T-helper 2 cell treated with Interferon-gamma antibody and Interleukin-4, amounts not matched to agents 5 μg/mL and 100 μg/mL, for 36 hours (primary cell): ENCODE measurements at places on chromosomes 1 and 21.
A peak's percentile ranks its signal among the peaks of the same experiment; 100 is the strongest.

GRCh38 chr1:41708332-41708731 is 210.4 kb downstream of the HIVEP3 start:
- H3K27me3 ChIP-seq = no peaks in the 10 kb centered on the region
- H3K27ac ChIP-seq = no peak overlapping the region
- DNase-seq = no peak
- H3K4me3 ChIP-seq = no peak overlapping the region
- H3K36me3 ChIP-seq = no peaks in the 10 kb centered on the region
- peaks cover 19% of the 10 kb centered on the region for H3K4me1 ChIP-seq

DNA sequence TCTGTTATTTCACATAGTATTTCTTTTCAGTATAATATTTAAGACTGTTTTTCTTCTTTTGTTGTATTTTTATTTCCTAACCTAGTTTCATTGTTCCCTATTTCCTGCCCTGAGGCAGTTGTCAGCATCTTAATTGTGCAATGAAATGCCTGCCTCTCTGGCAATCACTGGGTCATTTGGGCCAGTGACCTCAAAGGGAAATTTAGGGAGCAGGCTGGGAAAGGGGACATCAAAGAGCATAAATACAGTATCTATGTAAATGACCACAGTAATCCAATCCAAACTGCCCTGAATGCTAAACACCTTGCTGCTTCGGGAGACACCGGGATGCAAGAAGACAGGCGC is 147.8 kb downstream of the TLR5 start:
- H3K27ac ChIP-seq = no peak overlapping the region
- no peaks in the 10 kb centered on the region for H3K4me1 ChIP-seq
- H3K36me3 ChIP-seq = no peaks in the 10 kb centered on the region
- DNase-seq = no peak
- no peaks in the 10 kb centered on the region for H3K27me3 ChIP-seq
- no peak overlapping the region for H3K4me3 ChIP-seq

DNA sequence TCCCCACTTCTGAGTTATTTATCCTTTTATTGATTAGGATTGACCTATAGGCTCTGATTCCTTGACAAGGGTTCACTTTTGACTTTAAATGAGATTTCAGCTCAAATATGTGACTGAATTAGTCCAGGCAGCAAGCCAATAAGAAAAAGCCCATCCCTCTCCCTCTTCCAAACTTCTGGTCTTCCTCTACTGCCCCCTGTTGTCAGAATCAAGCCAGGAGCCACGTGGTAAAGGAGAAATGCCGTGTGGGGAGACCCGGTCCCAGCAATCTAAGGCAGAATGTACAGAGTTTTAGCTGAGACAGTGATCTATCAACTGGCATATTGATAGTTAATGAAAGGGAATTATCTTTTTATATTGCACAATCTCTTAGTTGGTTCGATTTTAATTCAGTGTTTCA is 5.2 kb downstream of the ADAMTS5 start:
- no peak overlapping the region for H3K27ac ChIP-seq
- no peaks in the 10 kb centered on the region for H3K36me3 ChIP-seq
- peaks cover 24% of the 10 kb centered on the region for H3K27me3 ChIP-seq
- H3K4me3 ChIP-seq = no peak overlapping the region
- no peak for DNase-seq

DNA sequence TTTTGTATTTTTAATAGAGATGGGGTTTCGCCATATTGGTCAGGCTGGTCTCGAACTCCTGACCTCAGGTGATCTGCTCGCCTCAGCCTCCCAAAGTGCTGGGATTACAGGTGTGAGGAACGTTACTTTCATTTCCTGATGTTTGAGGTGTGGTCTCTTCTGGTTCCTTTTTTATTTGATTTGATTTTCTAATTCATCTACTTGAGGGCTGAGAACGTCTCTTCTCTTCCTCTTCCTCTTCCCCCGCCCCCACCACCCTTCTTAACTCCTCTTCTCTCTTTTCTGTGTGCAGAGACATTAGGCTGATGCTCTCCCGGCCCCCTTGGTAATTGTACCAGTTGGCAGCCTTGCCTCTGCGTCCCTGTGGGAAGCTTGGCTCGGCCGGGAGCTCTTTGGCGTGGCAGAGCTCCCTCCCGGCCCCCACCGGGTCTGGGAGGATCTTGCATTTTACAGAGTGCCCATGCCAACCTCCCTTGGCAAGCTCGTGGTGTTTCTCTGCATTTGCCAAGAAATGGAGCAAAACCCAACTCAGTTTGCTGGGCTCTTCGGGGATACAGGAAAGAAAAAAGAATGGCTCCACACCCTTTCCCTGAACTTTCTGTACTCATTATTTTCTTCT is 19.9 kb downstream of the CRYAA start:
- H3K4me1 ChIP-seq = no peaks in the 10 kb centered on the region
- no peak overlapping the region for H3K27ac ChIP-seq
- H3K36me3 ChIP-seq = no peaks in the 10 kb centered on the region
- no peaks in the 10 kb centered on the region for H3K27me3 ChIP-seq

DNA sequence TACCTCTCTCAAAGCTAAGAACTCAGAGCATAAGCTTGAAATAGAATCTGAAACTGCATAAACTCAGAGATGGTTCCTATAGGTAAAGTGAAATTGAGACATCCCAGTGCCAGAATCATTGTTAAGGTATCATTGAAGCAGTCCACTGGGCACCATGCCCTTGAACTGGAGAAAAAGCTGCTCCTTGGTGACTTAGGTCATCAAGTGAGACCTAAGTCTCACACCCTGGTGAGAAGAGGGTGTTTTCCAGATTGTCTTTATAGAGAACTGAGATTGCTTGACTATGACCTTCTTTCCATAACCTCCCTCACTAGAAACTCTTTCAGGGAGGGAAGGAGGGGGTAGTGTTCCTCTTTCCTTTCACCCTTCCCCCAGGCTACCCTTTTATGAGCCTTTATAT is 9.4 kb upstream of the ATP6V1G3 start:
- H3K36me3 ChIP-seq = peaks cover 6% of the 10 kb centered on the region
- no peak overlapping the region for H3K4me3 ChIP-seq
- DNase-seq = no peak

GRCh38 chr1:223031733-223032601 is 111.1 kb downstream of the TLR5 start:
- no peaks in the 10 kb centered on the region for H3K27me3 ChIP-seq
- H3K4me3 ChIP-seq = no peak overlapping the region
- no peaks in the 10 kb centered on the region for H3K4me1 ChIP-seq
- H3K27ac ChIP-seq = no peak overlapping the region
- DNase-seq = no peak
- no peaks in the 10 kb centered on the region for H3K36me3 ChIP-seq

DNA sequence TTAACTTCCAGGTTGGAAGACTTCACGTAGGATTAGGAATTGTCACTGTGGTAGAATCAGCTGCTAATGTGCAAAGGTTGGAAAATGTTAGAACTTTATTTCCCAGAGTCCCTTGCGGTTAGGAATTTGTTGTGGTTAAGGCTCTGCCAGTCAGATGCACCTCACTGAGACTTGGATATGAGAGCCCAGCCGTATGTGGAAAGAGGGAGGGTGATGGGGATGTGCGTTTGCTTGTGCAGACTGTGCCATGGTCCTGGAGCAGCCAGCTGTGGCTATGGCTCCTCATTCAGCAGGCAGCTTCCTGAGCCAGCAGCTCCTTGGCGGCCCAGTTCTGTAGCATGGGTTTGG is 12.5 kb downstream of the S100A10 start:
- H3K4me1 ChIP-seq = peaks cover 46% of the 10 kb centered on the region
- H3K4me3 ChIP-seq = no peak overlapping the region
- peaks cover 11% of the 10 kb centered on the region for H3K27me3 ChIP-seq
- peaks cover 62% of the 10 kb centered on the region for H3K36me3 ChIP-seq
- H3K27ac ChIP-seq = no peak overlapping the region
- DNase-seq = no peak

GRCh38 chr1:59061876-59062275 is 235.0 kb upstream of the FGGY start:
- H3K4me1 ChIP-seq = peaks cover 34% of the 10 kb centered on the region
- no peak overlapping the region for H3K27ac ChIP-seq
- peaks cover 4% of the 10 kb centered on the region for H3K36me3 ChIP-seq
- no peak overlapping the region for H3K4me3 ChIP-seq
- H3K27me3 ChIP-seq = no peaks in the 10 kb centered on the region
- no peak for DNase-seq

DNA sequence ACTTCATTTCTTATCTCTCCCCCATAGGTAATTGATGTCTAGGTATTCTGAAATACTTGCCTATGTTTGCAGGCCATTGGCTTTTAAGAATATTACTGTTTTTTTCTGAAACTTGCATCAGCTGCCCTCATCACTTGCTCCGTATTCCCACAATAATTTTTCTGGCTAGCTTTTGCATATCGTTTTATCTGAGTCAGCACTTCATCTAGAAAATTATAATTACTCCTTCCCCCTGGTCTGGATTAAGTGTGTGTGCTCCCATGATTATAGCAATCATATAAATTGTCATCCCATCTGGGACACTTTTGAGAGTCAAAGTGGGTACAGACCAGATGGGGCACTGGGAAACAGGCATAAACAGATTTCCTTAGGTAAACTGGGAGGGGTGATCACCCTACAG is 583.2 kb upstream of the B3GALT2 start:
- no peak for DNase-seq
- no peak overlapping the region for H3K27ac ChIP-seq
- H3K4me1 ChIP-seq = peaks cover 6% of the 10 kb centered on the region
- H3K27me3 ChIP-seq = no peaks in the 10 kb centered on the region

- H3K36me3 ChIP-seq = peaks cover 33% of the 10 kb centered on the region
- no peaks in the 10 kb centered on the region for H3K27me3 ChIP-seq
- peak overlapping the region; percentile 97 for H3K27ac ChIP-seq
- peaks cover 48% of the 10 kb centered on the region for H3K4me1 ChIP-seq
Measured at GRCh38 chr21:39181205-39181818, 1.9 kb downstream of the PSMG1 start.

GRCh38 chr1:153655333-153655732 is 3.2 kb upstream of the SNAPIN start:
- DNase-seq = no peak
- no peak overlapping the region for H3K27ac ChIP-seq
- no peaks in the 10 kb centered on the region for H3K27me3 ChIP-seq
- H3K4me1 ChIP-seq = peaks cover 12% of the 10 kb centered on the region
- H3K36me3 ChIP-seq = no peaks in the 10 kb centered on the region
- no peak overlapping the region for H3K4me3 ChIP-seq

DNA sequence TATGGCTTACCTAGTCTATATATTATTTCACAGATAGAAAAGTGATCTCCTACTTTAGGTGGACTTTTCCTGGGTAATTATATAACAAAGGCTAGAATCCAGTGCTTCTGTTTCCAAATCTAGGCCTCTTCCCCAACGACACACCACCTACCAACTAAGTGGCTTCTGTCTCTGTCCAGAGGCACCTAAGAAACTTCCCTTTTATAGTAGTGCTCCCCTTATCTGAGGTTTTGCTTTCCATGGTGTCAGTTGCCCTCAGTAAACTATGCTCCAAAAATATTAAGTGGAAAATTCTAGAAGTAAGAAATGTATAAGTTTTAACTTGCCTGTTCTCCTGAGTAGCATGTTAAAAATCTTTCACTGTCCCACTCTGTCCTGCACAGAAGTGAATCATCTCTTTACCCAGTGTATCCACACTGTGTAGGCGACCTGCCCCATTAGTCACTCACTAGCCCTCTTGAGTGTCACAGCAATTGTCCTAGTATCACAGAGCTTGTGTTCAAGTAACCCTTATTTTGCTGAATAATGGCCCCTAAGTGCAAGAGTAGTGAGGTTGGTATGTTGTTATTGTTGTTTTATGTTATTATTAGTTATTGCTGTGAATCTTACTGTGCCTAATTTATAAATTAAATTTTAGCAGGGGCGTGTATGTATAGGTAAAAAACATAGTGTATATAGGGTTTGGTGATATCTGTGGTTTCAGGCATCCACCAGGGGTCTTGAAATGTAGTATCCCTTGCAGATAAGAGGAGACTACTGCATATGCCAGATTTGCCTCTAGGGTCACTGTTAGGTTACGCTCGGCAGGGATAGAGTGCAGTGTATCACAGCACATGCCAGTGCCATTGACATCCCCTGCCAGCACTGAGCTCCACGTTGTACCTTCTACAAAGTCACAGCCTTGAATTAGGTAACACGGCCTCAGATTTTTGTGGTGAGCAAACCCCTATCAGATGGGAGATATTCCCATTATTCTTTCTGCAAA is 14.7 kb upstream of the CD53 start:
- DNase-seq = no peak
- peaks cover 3% of the 10 kb centered on the region for H3K4me1 ChIP-seq
- no peak overlapping the region for H3K27ac ChIP-seq
- H3K36me3 ChIP-seq = no peaks in the 10 kb centered on the region

DNA sequence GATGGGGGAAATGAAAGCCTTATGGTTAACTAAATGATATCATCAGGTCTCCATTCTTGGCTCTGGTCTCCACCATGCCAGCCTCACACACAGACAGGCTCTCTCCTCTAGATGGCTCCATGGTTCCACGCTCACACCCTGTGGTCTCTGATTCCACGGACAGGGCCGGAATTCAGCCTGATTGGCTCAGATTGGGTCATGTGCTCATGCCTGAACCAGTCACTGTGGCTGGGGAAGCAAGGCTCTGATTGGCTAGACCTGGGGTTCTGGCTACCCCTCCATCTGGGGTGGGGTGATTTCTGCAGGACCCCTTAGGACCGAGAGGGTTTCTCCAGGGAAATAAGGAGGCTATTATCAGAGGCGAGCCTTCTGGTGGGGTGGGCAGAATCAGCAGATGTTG is 277.0 kb downstream of the PTPRU start:
- peaks cover 2% of the 10 kb centered on the region for H3K4me1 ChIP-seq
- no peak for DNase-seq
- H3K4me3 ChIP-seq = no peak overlapping the region
- peaks cover 10% of the 10 kb centered on the region for H3K27me3 ChIP-seq
- H3K36me3 ChIP-seq = no peaks in the 10 kb centered on the region

DNA sequence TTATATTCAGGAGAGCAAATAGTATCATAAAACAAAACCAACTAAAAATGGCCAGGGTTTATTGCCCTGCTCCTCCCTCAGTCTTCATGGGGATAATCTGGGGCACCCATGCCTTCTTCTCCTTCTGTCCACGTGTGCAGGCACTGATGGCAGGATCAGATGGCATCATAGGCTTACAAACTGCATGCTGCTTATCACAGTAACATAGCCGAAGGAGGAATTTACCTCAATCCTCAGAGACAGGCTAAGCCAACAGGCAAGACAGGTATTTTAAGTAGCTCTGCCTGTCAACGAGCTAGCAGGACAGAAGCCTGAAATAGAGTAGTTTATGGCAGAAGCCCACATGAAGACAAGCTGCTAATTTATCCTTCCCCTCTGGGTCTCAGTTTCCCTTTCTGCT is 9.4 kb downstream of the LAMB3 start:
- no peak overlapping the region for H3K4me3 ChIP-seq
- H3K36me3 ChIP-seq = no peaks in the 10 kb centered on the region
- H3K4me1 ChIP-seq = no peaks in the 10 kb centered on the region
- DNase-seq = no peak
- no peaks in the 10 kb centered on the region for H3K27me3 ChIP-seq

GRCh38 chr1:155171836-155172731 is 1.0 kb downstream of the KRTCAP2 start:
- peaks cover 59% of the 10 kb centered on the region for H3K4me1 ChIP-seq
- peaks cover 44% of the 10 kb centered on the region for H3K36me3 ChIP-seq
- H3K4me3 ChIP-seq = peak overlapping the region; percentile 95
- no peaks in the 10 kb centered on the region for H3K27me3 ChIP-seq
- DNase-seq = no peak
- peak overlapping the region; percentile 98 for H3K27ac ChIP-seq

GRCh38 chr1:32125313-32125712 is 17.5 kb downstream of the KPNA6 start:
- no peak for DNase-seq
- peaks cover 17% of the 10 kb centered on the region for H3K36me3 ChIP-seq
- H3K4me1 ChIP-seq = peaks cover 37% of the 10 kb centered on the region
- H3K27ac ChIP-seq = no peak overlapping the region
- no peaks in the 10 kb centered on the region for H3K27me3 ChIP-seq
